MG63 (cell line): ENCODE measurements at places on chromosomes 7 and 10. TPM values are rescaled to one million over a fixed set of nuclear protein-coding genes. Genes with fewer than 3 reads are reported as not detected.

GRCh38 chr7:106258789-106259188, 26.0 kb downstream of the NAMPT start:
- DNase-seq, result no peak

- DNase-seq, result no peak
These were observed 158.3 kb downstream of the ZNF438 start for GRCh38 chr10:30873411-30873810.

The IPMK gene
- 2.0 and 3.6 TPM in 2 replicates for total RNA-seq

The ZNF33B gene
- 4.2 and 5.1 TPM in 2 replicates for total RNA-seq

DNA sequence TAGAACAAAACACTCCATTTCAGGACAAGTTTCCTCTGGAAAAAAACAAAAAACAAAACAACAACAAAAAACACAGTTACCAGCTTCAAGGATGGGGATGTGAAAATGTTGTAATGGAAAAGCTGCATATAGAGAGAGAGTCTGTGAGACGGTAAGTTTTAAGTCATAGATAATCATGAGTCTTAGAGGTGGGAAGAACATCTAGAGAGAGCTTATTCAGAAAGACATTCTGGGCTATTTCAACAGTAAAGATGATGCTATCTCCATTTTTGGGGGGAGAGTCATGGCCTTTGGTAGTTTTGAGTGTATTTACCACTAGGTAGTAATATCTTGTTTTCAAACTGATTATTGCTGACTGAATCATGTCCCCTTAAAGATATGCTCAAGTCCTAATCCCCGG, 23.3 kb upstream of the INPP5F start:
- DNase-seq, result no peak

DNA sequence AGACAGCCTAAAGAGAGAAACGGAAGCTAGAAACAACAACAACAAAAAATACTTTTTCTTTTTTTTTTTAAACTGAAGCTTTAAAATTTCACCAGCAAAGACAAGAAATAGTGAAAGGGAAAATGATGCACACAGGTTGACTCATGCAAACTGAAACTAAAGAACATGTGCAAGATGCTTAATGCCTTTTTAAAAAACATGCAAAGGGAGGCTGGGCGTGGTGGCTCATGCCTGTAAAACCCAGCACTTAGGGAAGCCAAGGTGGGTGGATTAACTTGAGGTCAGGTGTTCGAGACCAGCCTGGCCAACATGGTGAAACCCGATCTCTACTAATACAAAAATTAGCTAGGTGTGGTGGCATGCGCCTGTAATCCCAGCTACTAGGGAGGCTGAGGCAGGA, 15.1 kb upstream of the CUBN start:
- peak; percentile 6 for DNase-seq

GRCh38 chr10:15764892-15765454, 45.3 kb upstream of the ITGA8 start:
- DNase-seq, result no peak

DNA sequence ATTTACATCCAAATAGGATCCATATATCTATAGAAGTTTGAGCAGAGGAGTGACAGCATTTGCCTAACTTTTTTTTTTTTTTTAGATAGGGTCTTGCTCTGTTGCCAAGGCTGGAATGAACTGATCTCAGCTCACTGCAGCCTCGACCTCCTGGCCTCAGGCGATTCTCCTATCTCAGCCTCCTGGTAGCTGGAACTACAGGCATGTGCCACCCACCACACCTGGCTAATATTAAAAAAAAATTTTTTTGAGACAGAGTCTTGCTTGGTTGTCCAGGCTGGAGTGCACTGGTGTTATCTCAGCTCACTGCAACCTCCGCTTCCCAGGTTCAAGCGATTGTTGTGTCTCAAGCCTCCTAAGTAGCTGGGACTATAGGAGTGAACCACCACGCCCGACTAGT, 15.1 kb downstream of the PPIA start:
- no peak for DNase-seq

- DNase-seq, result no peak
These were observed 351.5 kb upstream of the SHH start for GRCh38 chr7:156163747-156164146.

GRCh38 chr7:6205971-6206660, 66.3 kb downstream of the CYTH3 start:
- no peak for DNase-seq

- DNase-seq, result no peak
These were observed 9.7 kb downstream of the PRLHR start for GRCh38 chr10:118585794-118586193.

The NPY4R2 gene
- total RNA-seq, result 0.26 TPM in 1 of 2 replicates, not detected in the other
